Naive thymus-derived CD4-positive, alpha-beta T cell (primary cell): ENCODE measurements at places on chromosomes 2 and 18.

GRCh38 chr18:30175621-30176225 is 866.8 kb downstream of the DSC3 start:
- no peak for DNase-seq

- no peak for DNase-seq
Measured at GRCh38 chr2:30412684-30413570, 34.1 kb upstream of the LCLAT1 start.

- DNase-seq = no peak
Measured at GRCh38 chr18:50704357-50704940, 115.4 kb downstream of the MRO start.

GRCh38 chr2:24891201-24891600 is 28.8 kb downstream of the ADCY3 start:
- DNase-seq = no peak

DNA sequence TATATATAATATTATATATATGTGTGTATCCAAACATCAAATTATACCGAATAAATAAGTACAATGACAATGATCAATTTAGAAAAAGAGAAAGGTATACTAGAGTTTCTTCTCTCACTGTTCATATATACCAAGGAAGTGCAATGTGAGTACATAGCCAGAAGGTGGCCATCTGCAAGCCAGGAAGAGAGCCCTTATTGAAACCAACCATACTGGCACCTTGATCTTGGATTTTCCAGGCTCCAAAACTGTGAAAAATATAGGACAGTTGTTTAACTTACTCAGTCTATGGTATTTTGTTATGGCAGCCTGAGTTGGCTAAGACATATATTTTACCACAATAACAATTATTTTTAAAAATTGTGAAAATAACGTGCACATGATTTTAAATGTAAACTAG is 1490.2 kb upstream of the SLC39A10 start:
- DNase-seq = no peak

DNA sequence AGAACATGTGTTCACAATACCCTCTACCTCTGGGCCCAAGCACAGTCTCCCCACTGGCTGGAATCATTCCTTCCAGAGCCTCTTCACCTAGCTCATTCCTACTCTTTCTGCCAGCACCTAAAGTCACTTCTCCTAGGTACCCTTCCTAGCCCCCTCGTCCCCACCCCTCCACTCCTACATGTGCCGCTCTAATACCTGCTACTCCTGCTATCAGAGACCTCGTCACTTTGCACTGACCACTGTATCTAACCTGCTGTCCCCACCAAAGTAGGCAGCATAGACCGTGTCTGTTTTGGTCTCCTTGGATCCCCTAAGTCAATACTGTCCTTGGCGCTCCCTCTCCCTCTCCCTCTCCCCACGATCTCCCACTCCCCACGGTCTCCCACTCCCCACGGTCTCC is 53.2 kb upstream of the PKDCC start:
- DNase-seq = no peak

DNA sequence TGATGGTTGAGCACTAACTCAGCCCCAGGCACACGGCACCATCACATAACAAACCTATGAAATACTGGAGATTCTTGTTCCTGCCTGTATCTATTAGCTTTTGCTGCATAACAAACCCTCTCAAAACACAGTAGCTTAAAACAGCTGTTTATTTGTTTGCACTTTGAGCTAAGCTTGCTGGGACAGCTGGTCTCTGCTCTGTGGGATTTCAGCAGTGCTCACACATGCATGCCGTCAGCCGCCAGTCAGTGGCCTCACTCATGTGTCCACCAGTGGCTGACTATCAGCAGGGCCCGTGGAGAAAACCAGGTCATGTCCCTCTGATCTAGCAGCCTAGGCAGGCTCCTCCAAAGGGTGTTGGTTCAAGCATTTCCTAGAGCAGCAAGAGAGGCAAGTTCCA is 52.8 kb upstream of the RAB12 start:
- DNase-seq = no peak

GRCh38 chr2:152513029-152513428 is 178.1 kb downstream of the FMNL2 start:
- no peak for DNase-seq

- DNase-seq = no peak
Measured at GRCh38 chr2:170463206-170463537, 252.0 kb upstream of the SP5 start.

GRCh38 chr18:55239740-55240139 is 280.5 kb upstream of the CCDC68 start:
- no peak for DNase-seq

- no peak for DNase-seq
Measured at GRCh38 chr2:207150284-207150683, 15.5 kb downstream of the KLF7 start.

DNA sequence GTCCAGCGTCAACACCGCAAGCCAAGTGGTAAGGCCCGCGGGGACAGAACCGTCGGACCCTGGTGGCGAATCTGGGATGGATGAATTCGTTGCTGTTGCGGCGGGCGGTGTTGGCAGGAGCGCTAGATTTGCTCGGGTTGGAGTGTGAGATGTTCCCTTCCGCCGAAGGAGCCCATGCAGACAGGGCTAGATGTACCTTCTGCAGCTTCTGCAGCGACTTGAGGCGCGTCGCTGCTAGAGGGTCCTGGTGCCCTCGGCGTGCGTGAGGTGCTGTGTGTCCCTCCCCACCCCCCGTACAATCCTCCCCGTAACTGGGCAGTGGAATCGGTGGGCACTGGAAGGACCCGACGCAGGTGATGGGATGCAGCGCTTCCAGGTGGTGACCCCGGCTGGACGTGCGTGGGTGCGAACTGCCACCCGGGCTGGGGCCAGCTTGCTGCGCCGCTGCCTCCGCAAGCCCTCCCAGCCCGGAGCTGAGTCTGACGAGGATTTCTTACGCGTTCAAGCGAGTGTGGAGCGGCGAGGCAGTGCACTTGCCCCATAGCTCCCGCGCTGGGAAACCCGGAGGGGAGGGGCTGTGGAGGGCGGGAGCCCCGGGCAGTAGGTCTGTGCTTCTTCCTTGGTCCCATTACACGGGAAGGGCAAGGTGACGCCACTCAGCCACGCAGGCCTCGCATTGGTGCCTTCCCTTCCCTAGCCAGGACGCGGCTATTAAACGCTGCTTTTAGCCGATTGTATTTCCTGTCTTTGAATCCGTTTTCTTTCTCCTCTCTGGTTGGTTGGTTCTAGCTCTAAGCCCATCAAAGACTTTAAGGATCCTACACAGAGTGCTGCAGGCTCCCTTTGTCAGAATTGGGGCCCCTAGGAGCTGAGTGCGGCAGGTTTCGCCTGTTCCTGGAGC is 34.2 kb downstream of the CHRNA1 start:
- peak; percentile 23 for DNase-seq

GRCh38 chr2:231908584-231908983 is 17.6 kb downstream of the NPPC start:
- DNase-seq = no peak

DNA sequence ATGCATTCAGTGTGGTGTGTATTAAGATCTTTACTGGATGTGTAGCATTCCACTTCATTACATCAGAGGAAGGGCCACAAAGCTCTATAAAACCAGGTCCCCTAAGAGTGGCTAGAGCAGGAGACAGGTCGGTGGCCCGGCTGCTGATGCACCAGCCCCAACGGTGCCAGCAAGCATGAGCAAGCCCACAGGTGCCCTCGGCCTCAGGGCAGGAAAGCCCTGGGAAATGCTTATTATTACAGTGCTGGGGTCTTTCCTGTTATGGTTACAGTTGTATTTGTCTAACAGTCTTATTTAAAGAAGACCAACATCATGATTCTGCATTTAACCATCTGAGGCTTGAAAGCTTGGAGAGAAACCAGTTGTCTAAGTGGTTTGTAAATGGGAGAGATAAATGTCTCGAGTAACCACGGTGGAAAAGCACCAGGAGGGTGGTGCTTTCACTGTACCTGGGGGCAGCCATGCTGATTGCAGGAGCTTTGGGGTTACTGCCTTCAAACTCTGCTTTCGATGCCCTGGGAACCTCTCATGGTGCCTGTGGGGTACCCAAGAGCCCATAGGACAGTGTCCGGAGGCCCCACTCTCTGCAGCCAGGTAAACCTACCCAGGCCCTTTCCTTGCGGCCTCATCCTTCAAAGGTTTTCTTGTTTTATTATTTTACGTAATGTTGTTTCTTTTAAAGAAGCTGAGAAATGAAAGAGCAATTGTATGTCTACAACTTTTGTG is 133.1 kb downstream of the SH3RF3 start:
- no peak for DNase-seq

DNA sequence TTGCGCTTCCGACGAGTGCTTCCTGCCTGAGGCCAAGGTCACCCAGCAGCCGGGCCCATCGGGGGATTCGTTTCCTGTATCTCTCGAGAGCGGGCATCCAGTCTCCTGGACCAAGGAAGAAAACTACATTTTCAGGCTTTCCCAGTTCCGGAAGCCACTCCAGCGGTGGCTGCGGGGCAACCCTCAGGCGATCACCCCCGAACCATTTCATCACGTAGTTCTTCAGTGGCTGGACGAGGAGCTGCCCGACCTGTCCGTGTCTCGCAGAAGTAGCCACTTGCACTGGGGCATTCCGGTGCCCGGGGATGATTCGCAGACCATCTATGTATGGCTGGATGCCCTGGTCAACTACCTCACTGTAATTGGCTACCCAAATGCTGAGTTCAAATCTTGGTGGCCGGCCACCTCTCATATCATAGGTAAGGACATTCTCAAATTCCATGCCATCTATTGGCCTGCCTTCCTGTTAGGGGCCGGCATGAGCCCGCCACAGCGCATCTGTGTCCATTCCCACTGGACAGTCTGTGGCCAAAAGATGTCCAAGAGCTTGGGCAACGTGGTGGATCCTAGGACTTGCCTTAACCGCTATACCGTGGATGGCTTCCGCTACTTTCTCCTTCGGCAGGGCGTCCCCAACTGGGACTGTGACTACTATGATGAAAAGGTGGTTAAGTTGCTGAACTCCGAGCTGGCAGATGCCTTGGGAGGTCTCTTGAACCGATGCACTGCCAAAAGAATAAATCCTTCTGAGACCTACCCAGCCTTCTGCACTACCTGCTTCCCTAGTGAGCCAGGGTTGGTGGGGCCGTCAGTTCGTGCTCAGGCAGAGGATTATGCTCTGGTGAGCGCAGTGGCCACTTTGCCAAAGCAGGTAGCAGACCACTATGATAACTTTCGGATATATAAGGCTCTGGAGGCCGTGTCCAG is 1.0 kb downstream of the MARS2 start:
- peak; percentile 5 for DNase-seq

GRCh38 chr2:200985799-200986198 is 22.3 kb upstream of the ORC2 start:
- no peak for DNase-seq

- no peak for DNase-seq
Measured at GRCh38 chr18:26689226-26689879, 141.0 kb upstream of the KCTD1 start.

DNA sequence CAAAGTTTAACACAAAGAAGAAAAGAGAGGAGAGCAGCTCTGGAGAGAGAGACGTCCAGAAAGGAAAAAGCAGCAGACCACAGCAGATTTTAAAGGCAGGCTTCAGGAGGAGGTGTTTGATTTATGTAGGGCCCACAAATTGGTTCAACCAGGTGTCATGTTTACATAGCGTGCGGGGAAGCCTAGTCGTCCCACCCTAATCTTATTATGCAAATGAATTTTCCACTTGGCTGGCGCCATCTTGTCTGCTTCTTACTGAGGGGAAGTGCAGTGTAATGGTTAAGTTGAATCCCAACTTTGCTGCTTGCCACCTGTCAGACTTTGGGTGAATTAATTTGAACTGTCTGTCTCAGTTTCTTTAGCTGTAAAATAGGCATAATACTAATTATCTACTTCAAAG is 282.4 kb upstream of the CYRIA start:
- no peak for DNase-seq

DNA sequence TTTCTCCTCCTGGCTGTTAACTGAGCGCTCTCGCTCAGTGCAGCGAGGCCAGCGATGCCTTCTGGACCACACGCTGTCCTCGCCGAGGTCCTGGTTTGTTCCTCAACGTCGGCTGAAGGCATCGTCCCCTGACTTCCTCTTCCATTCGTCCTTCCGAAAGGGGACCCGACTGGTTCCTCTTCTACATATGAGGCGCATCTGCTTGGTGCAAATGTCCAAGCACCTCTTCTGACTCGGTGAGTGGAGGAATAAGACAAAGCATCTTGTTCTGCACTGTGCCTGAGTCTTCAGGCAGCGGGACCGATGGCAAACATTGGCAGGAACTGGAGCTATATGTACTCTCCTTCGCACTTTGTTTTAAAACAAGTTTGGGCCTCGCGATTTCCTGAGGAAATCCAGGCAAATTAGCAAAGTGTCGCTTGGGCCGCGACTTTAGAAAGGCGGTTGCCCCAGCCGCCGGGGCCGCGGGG is 621 bp upstream of the KCNS3 start:
- DNase-seq = no peak
